ENCODE measurements at places on chromosomes 2 and 18.

- DNase-seq: peak; percentile 21
Measured at GRCh38 chr2:229996320-229996719, 72.4 kb downstream of the SLC16A14 start.

DNA sequence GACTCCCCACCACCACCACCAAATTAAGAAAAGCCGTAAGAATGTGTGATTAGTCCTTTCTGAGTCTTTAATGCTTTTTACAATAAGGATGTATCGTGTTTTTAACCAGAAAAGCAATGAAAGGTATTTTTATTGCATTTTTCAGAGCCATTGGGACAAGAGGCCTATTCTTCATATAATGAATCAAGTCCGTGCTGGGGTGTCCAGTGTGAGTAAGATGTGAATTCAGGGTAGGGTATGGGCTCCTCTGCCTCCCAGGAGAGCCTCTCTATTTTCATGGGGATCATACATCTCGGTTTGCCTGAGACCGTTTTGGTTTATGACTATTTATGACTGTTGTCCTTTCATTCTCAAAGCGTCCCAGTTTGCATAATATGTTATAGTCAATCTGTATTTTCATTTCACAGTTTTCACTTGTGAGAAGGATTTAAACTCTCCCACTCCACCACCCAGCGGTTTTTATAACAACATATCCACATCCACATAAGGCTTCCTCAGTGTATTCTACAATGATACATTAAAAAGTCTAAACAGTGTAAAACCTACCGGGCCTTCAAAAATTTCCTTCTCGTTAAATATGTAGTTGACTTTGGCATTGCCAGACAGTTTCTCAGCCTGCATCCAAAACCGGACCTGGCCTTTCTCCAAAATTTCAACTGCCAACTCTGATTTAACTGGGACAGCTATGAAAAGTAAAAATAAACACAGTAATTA is 80.8 kb upstream of the LPIN2 start:
- no peak for DNase-seq

GRCh38 chr18:11071300-11071699 is 78.1 kb downstream of the PIEZO2 start:
- DNase-seq: no peak

DNA sequence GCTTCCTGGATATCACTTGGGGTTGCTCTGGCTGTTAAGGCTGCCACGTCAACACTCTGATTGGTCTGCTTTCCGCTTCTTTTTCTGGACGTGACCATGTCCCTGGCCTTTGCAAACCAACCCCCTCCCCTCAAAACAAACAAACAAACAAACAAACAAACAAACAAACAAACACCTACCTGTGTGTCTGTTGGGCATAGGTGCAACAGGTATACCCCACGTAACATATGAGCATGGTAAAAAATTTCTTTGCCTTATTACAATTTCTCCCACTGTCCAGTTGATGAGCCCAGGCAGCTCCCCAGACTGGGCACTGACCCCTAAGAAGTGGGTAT is 80.6 kb downstream of the ADD2 start:
- no peak for DNase-seq

DNA sequence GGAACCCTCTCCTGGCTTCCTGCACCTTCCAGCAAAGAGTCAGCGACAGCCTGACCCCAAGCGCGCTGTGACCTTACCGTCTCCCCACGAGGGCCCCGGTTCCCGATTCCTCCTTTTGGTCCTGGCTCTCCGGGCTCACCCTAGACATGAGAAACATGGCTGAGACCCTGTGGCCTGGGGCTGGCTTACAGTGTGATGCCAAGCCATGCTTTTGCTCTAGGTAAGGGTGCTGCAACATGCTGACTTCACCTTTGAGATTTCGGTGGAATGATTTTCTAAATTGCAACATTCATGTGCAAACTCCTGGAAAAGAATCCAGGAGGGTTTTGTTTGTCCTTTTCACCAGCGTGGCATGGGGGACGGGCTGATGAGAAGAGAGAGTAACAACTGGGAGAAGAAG is 63.9 kb downstream of the COL6A3 start:
- DNase-seq: no peak

- DNase-seq: no peak
Measured at GRCh38 chr18:79030680-79031079, 38.5 kb upstream of the ATP9B start.

DNA sequence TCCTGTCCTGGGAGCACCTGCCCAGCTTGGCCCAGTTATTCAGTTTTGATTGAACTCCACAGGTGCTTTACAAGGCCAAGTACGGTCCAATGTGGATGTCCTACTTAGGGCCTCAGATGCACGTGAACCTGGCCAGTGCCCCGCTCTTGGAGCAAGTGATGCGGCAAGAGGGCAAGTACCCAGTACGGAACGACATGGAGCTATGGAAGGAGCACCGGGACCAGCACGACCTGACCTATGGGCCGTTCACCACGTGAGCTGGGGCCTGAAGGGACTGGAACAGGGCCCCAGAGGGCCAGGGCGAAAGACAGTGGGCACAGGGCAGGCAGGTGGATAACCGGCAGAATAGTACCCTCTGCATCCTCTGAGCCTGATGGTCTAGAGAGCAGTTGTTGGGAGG is 22.1 kb downstream of the PRKAG3 start:
- no peak for DNase-seq

- DNase-seq: no peak
Measured at GRCh38 chr2:132646540-132647108, 23.4 kb downstream of the LYPD1 start.

DNA sequence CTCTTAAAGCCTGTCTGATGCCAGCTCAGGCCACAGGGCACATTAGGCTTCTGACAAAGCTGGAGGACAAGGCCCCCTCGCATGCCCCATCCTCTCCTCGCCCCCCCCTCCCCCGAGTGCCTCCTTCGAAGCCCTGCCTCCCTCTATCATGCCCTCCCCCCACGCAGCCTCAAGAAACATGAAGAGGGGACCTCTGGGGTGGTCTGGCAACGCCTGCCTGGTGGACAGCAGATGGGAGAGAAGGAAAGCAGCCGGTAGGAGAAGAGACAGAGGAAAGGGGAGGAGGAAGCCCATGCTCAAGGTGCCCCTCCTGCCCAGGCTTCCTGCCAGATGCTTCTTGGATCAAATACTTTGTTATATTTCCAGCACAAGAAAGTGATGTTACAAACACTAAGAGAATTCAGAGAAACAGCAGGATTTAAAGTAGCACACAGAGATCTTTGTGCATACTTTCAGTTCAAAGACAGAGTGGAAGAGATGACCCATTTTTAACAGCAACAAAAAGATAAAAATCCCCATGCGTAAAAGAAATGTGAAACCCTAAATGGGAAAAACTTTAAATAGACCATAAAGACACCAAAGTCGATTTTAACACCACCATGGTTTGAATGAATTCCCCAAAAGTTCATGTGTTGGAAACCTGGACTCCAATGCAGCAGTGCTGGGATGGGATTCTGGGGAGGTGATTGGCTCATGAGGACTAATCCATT is 19.0 kb downstream of the BOK start:
- no peak for DNase-seq

DNA sequence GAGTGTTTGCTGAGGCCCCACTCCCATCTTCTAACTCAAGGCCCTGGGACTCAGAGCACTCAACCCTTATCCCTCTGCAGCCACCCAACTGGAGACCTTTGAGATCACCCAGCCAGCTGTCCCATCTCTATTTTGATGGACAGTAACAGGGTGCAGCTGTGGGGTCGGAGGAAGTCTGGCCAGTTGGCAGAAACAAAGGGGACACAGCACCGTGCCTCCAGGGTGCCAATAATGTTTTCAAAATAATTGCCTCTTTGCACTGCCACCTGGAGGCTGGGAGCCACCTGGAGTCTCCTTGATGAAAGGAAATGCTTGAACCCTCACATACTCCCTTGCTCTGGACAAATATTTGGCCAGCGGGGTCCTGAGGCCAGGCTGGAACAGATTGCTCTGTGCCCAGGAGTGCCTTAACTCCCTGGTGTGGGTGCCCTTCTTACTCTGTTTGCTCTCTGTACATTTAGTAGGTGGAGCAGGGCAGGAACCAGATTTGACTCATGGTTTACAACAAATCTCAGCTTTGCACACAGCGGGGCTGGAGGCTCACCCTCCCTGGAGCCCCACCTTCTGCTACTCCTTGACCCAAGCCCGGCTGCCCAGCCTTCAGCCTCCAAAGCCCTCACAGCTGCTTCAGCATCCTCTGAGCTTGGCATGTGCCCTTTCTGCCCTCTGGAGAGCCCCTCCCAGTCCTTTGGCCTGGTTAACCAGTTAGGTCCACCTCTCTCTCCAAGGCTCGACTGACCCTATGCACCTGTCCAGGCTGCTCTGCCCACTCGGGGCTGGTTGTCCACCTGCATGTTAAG is 17.2 kb downstream of the MAL start:
- DNase-seq: no peak
